Articular chondrocyte of knee joint (primary cell): ENCODE measurements at places on chromosomes 3 and 15. TPM values are rescaled to one million over a fixed set of nuclear protein-coding genes. Genes with fewer than 3 reads are reported as not detected.

The C3orf18 gene
- total RNA-seq = 18.4 and 21.8 TPM in 2 replicates

The CCR5 gene
- total RNA-seq = under 0.01 TPM in 1 of 2 replicates, not detected in the other

The TTLL13 gene
- total RNA-seq = 0.11 and 0.13 TPM in 2 replicates

The CACNA2D2 gene
- total RNA-seq = 0.22 TPM in 1 of 2 replicates, not detected in the other

The DGKG gene
- total RNA-seq = 7.0 and 7.3 TPM in 2 replicates
